ENCODE measurements at places on chromosomes 6 and 20.

GRCh38 chr6:91114123-91114708 lies 527.3 kb upstream of the MAP3K7 start:
- no peak for DNase-seq

DNA sequence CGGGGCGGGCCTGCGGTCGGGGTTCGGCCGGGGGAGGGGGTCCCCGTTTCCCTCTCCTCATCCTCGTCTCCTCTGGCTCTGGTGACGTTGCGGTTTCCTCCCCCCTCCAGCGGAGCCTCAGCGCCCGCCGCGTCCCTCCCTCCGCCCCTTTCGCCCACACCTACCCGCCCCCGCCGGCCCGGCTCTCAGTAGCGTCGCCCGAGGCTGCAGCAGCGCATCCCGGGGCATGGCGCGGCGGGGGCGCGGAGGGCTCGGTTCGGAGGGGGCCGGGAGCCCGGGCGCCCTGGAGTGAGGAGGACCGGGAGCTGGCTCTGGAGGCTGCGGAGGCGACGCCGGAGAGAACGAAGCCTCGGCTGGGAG lies at the start of gene DSE:
Gene DSE, plus strand, starts transcription at position 188 of the 360 bp plus-strand sequence. CDS start 28,304 bp downstream, outside the sequence.
- peak; percentile 75 for DNase-seq

DNA sequence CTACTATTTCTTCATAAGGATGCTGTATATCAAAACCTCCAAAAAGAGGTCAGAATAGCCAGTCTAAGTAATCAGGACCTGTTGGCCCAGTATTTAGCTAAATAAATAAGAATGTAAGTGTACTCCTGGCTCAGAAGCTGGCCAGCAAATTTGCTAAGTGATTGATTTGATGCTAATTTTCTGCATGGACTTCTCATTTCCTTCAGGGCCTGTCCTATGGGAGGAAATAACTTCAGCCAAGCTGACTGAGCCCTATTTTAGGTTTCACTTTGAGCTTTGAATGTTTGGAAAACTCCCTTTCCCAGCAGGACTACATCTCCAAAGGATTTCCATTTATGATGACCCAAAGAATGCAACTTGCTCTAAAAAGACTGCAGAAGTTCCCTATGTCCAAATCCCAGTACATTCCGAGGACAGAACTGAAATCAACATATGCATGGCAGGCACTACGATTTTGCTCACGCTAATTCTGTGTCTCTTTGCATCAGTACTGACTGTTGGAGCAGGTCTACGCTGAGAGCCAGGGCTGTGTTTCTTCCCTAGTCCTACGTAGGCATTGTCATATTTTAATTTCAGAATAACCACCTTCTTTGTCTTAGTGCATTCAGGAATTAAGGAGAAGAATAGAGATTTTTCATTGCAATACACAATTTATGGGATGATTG lies 441.4 kb upstream of the PLCB4 start:
- no peak for DNase-seq

DNA sequence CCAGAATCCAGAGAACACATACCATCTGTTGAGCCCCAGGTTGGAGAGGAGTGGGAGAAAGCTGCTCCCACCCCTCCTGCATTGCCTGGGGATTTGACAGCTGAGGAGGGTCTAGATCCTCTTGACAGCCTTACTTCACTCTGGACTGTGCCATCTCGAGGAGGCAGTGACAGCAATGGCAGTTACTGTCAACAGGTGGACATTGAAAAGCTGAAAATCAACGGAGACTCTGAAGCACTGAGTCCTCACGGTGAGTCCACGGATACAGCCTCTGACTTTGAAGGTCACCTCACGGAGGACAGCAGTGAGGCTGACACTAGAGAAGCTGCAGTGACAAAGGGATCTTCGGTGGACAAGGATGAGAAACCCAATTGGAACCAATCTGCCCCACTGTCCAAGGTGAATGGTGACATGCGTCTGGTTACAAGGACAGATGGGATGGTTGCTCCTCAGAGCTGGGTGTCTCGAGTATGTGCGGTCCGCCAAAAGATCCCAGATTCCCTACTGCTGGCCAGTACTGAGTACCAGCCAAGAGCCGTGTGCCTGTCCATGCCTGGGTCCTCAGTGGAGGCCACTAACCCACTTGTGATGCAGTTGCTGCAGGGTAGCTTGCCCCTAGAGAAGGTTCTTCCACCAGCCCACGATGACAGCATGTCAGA lies 77.4 kb downstream of the ASXL1 start:
- DNase-seq: no peak

Measured in hypothalamus (tissue), 51 donors.